ENCODE measurements at places on chromosomes 5 and 9.

DNA sequence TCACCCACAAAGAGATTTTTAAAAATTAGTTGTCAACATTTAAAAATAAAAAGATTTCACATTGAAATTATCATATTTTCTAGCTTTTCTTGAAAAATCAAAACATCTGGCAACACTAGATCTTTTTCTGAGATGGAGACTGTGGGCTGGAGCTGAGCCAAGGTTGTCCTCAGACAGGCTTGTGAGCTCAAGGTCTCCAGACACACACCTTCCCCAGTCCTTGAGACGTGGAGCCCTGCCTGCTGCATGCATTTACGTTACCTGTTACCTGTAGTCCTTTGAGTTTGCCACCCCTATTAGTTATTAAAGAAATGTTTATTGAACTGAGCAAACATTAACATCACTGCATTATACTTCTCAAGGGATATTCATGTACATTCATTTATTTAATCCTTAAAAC lies 87.5 kb upstream of the TLE1 start:
- DNase-seq = no peak

GRCh38 chr5:23727271-23727670 lies 219.9 kb downstream of the PRDM9 start:
- peak; percentile 99 for DNase-seq

DNA sequence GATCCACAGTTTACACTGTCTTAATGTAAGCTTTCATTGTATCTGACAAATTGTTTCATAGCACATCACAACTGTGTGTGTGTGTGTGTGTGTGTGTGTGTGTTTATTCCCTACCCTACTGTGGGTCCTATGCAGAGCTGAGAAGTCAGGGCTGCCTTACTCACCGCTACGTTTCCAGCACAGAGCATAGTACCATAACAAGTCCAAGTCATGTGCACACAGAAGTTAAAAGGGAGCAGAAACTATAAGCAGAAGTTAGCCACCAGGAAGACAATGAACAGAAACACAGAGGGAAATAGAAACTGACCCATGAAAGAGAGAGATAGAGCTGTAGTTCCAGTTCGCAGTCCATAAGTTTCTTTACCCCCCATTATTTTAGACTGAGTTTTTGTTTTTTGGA lies 38.2 kb upstream of the DMXL1 start:
- no peak for DNase-seq

GRCh38 chr9:99035313-99035712 lies 69.6 kb upstream of the TGFBR1 start:
- DNase-seq = no peak

- peak; percentile 7 for DNase-seq
These were observed 119.9 kb downstream of the C9orf152 start for GRCh38 chr9:110088099-110088498.

DNA sequence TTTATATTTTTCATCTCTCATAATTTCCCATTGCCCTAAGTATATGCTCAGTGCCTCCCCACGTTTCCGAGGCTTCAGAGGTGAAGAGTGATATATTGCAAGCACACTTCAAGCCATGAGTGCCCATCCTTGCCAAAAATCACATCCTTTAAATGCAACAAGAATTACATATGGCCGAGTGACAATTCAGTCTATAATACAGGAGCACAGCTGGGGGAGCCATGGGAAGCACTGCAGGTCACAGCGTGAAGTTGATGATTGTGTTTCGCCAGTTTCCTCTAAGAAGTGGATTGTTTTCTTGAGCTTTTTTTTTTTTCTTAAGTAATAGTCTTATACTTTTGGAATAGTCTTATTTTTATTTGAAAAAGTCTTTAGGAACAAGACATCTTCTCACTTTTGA lies 61.1 kb downstream of the MTRR start:
- no peak for DNase-seq
